ENCODE measurements at places on chromosomes 7 and 10.

GRCh38 chr10:19728964-19729363, 87.3 kb upstream of the PLXDC2 start:
- DNase-seq, result no peak

DNA sequence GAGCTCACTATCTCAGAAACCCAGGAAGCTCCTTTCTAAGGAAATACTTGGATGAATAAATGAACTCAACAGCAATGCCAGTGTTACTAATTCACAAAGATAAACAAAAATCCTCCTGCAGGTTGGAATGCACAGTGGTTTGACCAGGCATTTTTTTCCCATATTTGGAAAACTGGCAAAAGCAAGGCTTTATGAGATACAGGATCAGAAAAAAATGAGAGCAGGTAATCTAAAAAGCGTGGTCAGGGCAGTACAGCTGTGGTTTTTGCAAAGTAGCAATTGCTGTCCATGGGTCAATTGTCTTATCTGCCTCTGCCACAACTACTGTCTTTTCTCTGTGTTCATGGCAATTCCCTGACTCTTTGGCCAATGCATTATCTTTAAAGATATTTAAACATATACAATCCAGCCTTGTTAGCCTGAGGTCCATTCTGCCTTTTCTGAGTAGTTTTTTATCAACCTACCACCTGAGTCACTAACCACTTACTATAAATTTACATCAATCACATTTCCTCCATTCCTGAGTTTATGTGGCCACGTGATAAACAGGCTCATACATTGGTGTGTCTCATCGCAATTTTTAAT, 564.5 kb upstream of the IGFBP3 start:
- DNase-seq, result no peak

DNA sequence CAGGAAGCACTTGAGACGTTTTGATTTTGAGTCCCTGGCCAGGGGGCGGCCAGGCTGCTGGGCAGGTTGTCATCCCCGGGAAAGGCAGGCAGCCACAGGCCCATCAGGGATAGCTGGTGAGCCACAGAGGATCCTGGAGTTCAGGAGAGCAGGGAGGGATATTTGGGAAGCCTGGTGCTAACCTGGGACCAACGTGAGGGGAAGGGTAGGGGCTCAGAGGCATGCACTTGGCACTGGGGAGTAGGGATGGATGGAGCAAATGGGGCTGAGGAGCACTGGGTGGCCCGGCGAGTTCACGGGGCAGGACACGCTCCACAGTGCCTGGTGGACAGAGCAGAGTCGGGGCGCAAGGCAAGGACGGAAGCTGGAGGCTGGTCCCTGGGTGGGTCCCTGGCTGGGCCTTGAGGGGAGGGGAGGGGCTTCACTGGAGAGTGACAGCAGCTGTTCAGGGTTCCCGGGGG, 30.2 kb downstream of the LRRC27 start:
- no peak for DNase-seq

DNA sequence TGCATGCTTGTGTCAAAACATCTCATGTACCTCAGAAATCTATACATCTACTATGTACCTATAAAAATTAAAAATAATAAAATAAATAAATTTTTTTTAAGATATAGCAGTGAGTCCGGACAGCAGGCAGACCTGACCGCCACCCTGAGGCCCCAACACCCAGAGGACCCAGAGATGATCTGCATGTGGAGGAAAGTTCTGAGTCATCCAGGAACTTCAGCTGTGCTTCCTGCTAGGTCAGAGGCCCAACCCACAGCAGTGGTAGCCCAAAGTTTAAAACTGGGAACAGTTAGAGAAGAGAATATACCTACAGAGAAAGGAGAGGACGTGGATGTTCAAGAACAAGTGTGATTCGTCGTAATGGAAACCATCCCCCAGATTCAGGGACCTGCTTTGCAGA, 683.7 kb upstream of the NRP1 start:
- no peak for DNase-seq

DNA sequence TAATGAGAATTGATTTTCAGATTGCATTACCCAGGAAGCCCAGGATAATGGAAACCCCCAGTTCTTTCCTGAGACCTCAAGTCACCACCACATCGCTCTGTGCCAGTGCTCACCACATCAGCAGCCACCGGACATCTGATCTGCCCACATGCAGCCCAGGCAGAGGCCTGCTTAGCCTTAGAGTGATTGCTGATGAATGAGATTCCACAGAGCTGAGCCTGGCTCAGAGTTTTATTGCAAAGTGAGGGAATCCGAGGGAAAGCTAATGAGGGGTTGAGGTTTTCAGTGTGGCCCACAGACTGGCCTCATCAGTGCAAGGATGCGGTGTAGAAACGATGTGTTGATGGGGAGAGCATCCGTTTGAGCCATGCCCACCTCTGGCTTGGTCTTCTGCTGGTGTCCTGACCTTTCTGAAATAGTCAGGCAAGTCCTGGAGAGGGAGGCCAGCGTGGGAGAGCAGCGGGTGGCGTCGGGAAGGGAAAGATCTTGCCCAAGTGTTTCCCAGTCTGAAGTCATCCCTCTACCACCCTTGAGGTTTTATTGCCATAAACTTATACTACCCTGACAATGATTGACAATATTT, 120.3 kb downstream of the ITIH5 start:
- no peak for DNase-seq

GRCh38 chr7:57425969-57426628, 23.9 kb upstream of the ZNF716 start:
- DNase-seq, result no peak

- DNase-seq, result no peak
These were observed 741.3 kb downstream of the PHTF2 start for GRCh38 chr7:78539825-78540224.

DNA sequence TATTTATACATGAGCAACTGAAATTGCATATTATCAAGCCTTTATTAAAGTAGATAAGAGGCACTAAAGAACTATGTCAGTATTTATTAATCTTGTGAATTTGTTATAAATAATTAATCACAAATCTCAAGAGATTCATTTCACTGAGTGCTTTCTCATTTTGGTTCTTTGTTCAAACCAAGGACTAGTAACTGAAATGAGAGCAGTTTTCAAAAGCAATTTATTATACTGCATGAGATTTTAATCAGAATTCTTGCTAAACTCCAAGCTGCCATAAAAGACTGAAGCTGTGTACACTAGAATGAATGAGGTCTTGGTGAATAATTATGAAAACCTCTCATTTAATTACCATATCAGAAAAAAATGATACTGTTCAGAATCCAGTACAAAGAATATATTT, 224.8 kb upstream of the IMMP2L start:
- DNase-seq, result no peak

GRCh38 chr10:1241322-1241890, 185.2 kb downstream of the WDR37 start:
- DNase-seq, result no peak

- no peak for DNase-seq
These were observed 54.2 kb downstream of the PTPRE start for GRCh38 chr10:127961071-127961470.

All from NCI-H510A treated with DMSO at 0.1 percent for 48 hours (cell line).